ENCODE measurements at places on chromosomes 1 and 21.

- no peak for DNase-seq
Measured at GRCh38 chr1:155954645-155955044, 13.2 kb downstream of the RXFP4 start.

GRCh38 chr1:161166669-161167548 lies 683 bp downstream of the PPOX start:
- DNase-seq, result peak; percentile 22

GRCh38 chr1:233293556-233294446 lies 1.7 kb downstream of the PCNX2 start:
- no peak for DNase-seq

GRCh38 chr1:109535971-109536491 lies 3.6 kb upstream of the GPR61 start:
- DNase-seq, result peak; percentile 36

DNA sequence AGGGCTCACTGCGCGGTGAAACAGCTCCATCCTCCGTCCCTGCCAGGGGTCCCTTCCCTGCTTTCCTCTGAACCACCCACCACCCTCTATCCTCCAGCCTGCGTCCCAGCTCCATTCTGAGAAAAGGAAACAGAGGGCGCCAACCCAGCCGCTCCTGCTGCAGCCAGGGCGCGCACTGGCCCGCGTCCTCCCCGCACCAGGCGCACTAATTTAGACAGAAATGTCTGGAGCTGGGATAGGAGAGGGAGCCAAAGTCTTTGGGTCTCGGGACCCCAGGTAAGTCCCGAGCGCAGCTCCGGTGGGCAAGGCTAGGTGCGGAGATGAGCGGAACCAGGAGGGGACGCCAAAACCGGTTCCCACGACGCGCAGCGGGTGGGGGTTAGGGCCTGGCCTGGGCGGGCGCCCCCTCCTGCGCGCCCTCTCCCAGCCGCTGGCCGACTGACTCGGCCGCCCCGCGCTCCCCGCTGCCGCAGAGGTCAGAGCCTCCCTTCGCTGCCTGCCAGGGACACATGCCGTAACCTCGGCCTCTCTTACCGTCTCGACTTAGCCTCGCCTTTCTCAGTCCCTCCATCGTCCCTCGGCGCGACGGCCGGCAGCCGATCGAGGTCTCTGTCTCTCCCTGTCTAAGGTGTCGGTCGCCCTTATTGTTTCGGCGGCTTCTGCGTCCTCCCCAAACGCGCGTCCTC lies 2.0 kb downstream of the CAMK2N1 start:
- DNase-seq, result peak; percentile 53

- DNase-seq, result no peak
Measured at GRCh38 chr1:178028841-178029481, 59.1 kb upstream of the SEC16B start.

DNA sequence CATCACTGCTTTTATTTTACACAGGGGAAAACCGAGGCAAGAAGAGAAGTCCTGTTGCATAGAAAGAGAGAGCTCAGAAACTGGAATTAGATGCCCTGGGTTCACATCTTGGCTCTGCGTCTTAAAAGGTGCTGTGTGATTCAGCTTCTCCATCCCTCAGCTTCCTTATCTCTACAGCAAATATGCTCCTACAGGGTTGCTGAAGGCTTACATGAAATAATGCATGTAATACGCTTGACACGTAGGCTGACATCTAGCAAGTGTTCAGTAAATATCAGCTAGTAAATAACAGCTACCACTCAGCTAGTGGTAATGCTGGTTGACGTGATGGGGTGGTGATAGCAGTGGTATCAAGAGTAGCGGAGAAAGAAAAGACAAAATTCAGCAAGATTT lies 77.1 kb upstream of the CD55 start:
- DNase-seq, result no peak

- peak; percentile 38 for DNase-seq
Measured at GRCh38 chr1:70627910-70628309, 216.8 kb downstream of the CTH start.

GRCh38 chr1:41454406-41454805 lies 30.1 kb downstream of the EDN2 start:
- DNase-seq, result no peak

- DNase-seq, result no peak
Measured at GRCh38 chr1:92446546-92446945, 40.2 kb downstream of the GFI1 start.

GRCh38 chr1:229751610-229752009 lies 125.6 kb downstream of the URB2 start:
- no peak for DNase-seq

DNA sequence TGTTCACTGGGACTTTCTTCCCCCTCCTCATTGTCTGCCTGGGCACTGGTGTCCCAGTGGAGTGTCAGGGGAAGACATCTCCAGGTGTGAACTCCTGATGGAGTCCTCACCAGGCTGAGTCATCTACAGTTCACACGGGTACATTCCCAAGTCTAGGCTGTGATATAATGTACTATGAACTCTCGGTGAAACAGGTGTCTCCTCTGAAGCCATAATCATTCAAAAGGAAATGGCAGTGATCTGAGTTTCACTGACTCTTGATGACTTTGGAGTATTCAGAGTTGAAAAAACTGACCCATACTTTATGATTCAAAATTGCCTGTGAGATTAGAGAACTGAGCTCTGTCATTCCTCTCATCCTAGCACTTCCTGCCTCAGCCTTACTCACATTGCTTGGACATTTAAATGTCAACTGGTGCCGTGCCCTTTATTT lies 9.1 kb downstream of the LAMC2 start:
- DNase-seq, result no peak

DNA sequence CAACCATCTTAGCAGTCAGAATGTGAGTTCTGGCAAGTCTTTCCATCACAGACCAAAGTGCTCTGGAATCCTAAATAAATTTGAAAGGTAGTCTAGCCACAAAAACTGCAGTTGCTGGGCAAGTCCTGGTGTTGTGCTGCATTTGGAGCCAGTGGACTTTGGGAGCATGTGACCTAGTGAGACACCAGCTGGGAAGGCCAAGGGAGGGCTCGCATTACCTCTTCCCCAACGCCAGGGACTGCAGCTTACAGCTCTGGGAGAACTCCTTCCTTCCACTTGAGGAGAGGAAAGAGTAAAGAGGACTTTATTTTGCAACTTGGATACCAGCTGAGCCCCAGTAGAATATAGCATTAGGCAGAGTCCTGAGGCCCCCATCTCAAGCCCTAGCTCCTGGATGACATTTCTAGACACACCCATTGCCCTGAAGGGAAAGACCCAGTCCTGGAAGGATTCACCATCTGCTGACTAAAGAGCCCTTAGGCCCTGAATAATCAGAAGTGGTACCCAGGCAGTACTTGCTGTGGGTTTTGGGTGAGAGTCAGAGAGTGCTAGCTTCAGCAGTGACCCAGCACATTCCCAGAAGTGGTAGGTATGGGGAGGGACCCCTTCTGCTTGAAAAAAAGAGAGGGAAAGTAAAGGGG lies 190.7 kb downstream of the NUF2 start:
- DNase-seq, result no peak

GRCh38 chr1:7360526-7360925 lies 410.6 kb upstream of the VAMP3 start:
- no peak for DNase-seq

- DNase-seq, result no peak
Measured at GRCh38 chr21:35565204-35565611, 495.1 kb downstream of the SETD4 start.

DNA sequence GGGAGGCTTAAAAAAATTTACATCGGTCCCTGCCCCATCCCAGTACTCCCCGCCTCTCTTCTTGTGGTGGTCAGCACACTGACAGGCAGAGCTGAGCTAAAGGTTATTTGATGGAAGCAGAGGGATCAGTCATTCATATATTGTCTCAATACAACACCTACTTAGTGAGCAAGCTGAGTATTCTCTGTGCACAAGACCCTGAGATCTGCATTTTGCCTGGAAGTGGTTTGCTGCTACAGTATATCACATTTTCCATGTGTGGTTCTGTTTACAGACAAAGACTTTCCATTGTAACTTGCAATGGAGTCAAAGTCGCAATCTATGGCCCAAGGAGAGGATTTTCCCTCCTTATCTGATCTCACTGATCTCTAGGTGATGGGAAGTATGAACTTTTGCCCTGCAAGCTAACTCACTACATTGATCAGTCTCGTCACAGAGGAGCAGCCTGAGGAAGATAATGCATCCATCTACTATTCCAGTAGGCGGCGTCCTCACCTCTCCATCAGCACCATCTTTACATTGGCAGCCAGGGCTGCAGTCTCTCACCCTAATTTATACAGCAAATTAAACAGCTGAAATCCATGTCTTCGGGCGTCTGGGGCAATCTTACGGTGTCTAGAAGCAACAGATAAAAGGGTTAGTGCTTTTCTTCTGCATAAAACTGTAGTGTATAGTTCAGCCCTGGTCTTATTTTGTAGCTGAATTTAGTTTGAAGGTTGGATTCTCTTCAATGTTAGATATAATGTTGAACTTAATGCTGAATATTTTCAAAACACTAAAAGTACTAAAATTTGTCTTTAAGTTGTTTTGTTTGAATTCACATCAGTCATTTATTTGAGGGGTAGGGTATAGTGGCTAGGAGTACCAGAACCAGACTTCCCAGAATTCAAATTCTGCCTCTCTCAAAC lies 3.2 kb upstream of the TRAF5 start:
- peak; percentile 76 for DNase-seq

- no peak for DNase-seq
Measured at GRCh38 chr1:234322979-234323378, 50.3 kb upstream of the COA6 start.

DNA sequence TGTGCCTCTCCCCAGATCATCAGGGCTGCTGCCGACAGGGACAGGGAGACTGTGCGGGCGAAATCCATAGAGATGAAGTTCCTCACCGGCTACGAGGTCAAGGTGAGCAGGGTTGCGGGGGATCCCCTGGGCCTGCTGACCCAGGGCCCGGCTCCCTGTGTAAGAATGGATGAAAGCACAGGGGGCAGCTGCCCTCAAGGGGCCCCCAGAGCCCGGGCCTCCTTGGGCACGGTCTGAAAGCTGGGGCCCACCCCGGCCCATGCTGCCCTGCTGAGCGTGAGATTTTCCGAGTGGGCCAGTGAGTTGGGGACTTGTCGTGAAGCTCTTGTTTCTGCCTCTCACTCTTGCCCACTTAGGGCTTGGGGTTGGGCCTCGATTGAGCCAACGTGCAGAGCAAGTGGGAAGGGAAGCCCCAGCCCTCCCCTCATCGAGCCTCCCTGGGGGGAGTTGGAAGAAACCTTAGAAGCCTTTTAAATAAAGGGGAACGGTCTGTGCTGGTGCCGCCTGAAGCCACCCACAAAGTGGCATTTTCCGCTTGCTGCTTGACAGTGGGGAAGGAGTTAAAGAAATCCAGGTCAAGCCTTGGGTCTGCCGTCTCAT lies 45.2 kb downstream of the COQ8A start:
- no peak for DNase-seq

DNA sequence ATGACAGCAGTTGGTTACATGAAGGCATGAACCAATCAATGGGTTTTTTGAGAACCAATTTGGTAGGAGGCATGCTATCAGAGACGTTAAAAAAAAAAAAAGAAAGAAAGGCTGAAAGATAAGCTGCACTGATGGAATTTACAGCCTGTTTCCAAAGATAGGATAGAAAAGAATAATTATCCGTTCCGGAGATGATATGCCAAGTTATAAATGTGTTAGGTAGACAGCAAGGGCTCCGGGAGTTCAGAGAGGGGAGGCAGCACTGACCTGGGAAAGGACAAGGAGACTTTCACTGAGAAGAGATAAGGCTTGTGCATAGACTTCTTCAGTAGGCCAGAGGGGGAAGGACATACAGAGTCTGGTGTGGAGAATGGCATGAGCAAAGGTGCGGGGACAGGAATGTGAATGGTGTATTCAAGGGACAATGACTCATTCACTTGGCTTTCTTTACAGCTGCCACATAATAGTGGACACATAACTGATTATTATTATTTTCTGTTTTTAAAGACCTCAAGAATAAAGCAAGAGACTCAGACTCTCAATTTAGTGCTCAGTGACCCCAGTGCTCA lies 24.8 kb upstream of the ACBD6 start:
- DNase-seq, result no peak

DNA sequence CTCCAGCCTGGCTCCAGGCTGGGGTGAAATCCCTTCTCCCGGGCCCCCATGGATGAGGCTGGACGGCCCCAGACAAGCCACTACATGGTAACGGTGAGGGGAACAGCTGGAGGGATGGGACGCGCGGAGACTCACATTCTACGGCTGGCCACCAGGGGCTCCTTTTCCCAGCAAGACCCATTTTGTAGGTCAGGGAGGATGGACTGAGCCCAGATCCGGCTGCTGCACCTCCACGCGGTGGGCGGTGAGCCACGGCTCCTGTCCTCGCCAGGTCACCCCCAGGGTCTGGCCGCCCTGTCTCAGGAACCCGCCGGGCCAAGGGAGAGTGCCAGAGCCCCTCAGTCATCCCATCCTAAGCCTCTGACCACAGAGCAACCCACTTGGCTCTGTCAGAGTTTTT lies 75.0 kb upstream of the ACTRT2 start:
- DNase-seq, result no peak

DNA sequence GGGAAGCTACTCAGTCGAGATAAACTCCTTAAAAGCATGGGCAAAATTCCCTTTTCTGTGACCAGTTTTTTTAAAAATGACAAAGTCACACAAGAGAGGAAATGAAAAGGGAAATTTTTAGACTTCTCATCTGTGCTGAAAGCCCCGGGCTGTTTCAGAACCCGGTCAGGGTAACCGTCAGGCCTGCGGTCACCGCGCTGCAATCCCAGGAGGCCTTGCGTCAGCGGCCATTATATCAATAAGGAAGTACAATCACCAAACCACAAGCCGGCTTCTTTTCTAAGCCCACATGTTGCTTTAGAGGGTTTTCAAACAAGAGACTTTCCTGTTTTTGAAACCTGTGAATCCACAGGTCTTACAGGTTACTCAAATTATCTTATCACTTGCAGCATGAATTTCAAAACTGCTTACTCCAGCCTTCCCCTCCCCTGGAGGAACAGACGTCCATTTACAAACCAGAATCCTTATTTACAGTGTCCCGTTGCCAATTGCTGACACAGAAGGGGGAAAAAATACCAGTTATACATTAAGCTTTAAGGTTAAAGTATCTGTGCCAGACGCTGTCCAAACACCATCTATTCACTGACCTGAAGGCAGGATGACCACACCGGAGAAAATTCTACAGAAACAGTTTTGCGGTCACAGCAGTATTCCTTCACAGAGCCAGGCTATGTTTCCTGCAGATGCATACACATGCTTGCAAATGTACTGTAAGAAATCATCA lies 165.3 kb downstream of the TOMM20 start:
- no peak for DNase-seq

DNA sequence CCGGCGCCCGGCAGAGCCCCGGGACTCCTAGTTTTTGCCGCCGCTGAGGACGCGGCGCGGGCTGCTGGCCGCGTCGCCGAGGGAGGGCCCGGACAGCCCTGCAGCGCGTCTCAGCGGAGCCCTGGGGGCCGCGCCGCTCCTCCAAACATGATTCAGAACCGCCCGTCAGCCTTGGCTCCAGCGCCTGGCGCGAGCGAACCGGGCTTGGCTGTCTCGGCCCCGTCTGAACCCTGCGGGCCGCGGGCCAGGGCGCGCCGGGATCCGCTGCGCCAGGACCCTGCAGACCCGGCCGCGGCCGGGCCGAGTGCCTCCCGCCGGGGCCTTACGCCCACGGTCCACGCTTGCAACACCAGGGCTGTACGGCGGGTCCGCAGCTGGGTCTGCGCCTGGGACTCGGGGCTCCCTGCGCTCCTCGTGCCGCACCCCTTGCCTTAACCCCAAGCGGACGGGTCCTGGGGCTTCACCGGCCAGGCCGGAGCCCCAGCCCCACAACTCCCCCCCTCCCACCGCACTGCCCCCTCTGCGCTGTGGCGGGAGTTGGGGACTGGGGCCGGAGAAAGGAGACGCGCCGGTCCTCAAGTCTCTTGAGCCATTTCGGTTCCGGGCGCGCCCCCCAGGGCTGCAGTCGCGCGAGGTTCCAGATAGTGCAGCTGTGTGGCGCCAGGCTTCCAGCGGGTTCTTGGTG lies 48.4 kb upstream of the CD34 start:
- DNase-seq, result no peak
